ENCODE measurements at places on chromosomes 2 and 18.
A peak's percentile ranks its signal among the peaks of the same experiment; 100 is the strongest.

- DNase-seq = peak; percentile 47
These were observed 43.8 kb upstream of the SCN9A start for GRCh38 chr2:166419616-166419934.

DNA sequence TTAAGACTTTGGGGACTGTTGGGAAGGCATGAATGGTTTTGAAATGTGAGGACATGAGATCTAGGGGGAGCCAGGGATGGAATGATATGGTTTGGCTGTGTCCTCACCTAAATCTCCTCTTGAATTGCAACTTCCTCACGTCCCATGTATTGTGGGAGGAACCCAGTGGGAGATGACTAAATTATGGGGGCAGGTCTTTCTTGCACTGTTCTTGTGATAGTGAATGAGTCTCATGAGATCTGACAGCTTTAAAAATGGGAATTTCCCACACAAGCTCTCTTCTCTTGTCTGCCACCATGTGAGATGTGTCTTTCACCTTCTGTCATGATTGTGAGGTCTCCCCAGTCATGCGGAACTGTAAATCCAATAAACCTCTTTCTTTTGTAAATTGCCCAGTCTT is 11.5 kb upstream of the MBP start:
- no peak for DNase-seq

DNA sequence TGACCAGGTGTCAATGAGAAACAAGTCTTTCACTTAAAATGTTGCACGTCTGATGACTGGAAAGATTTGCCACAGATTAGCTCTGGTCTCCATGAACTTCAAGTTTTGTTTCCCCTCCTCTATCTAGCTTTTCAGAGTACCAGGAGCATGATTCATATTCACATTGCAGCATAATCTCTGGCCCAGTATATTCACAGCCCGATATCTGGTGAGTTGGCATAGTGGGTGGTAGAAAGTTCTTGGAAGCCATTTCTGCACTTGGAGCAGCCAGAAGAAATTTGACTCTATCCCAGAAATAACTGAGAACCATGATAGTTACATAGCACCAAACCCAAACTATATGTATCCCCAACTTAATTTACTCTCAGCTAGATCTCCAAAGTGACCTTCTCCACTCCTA is 503.9 kb downstream of the PID1 start:
- peak; percentile 92 for DNase-seq

DNA sequence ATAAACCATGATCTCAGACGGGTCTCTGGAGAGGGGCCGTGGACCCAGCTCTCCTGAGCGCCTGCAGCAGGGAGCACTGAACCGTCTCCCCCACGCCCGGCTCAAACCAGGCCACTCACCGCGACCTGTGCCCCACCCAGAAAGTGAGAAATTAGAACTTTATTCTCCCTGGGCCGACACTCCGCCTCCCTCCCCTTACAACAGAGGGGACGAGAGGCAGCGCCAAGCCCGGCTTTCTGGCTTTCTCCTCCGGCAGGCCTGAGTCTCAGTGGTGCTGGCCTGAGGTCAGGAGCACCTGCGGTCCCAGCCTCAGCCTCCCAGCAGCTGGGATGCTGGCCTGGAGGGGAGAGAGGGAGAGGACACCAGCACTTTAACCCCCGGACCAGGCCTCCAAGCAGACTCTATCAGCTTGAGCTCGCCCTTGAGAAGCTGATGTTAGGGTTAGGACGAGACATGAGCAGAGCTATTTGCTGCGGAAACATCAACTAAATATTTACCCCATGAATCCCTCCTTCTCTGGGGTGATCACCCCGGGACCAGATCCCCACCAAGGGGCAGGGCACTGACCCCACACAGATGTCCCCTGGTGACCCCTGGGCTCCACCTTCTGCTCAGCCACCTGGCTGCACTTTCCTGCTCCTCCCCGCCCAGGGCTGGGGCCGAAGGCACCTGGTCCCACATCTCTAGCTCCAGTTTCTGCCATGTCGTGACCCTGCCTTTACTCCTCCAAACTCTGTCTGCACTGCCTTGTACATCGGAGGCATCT is 856.3 kb upstream of the SALL3 start:
- DNase-seq = no peak

GRCh38 chr2:217562871-217563480 is 439.8 kb downstream of the TNS1 start:
- no peak for DNase-seq

- no peak for DNase-seq
These were observed 181.9 kb downstream of the TGIF1 start for GRCh38 chr18:3631887-3632286.

DNA sequence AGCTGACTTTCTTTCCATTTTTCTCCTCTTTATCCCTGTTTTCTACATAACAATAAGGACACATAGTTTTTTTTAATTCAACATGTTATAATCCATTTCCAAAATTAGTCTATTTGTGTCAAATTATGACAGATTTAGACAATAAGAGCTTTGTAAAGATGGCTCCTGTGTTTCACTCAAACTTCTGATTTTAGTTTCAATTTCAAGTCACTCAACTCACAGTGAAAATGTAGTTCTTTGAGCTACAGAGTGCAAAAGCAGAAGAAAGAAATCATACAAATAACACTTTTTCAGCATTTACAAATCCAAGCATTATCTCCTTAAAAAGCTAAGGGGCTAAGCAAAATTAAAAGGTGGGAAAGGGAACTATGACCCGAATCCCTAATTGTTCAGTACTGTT is 340.7 kb upstream of the TRIB2 start:
- DNase-seq = no peak

DNA sequence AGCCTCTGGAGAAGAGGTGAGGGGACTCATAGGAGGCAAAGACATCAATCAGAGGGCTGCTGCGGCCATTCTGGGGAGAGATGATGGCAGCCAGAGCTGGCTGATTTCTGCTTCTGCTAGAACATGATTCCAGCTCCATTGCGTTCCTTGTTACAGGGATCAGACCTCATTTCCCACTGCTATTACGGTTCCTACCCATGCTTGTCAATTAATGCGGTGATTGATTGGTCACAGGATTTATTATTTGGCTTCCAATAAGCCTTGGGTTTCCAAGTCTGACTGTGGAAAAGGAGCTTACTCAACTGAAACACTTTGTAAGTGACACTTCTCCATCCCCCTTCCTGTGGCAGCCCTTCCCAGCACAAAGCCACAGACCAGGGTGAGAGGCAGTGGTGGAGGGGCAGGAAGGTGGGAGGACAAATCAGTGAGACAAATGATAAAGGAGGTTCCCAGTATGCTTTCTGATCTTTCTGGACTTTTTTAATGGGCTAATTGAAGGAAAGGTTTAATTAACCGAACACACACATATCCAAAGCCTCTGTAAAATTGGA is 26.8 kb upstream of the CTLA4 start:
- no peak for DNase-seq

DNA sequence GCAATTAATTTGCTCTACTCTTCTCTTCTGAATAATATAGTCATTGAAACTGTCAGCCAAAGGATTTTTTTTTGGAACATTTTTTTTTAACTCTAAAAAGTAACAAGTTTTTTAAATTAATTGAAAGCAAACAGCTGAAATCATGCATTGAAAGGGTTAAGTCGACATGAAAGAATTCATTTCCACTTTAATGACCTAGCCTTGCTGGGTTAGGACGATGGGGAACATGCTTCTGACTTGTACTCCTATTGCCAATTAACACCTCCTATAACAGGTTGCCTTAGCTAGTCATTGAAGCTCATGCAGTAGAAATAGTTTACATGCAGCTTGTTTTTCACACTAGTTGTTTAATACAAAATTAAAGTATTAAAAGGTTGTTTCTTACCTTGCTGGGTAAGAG is 47.8 kb downstream of the PSMD14 start:
- DNase-seq = no peak

GRCh38 chr2:242031481-242032019 is 162.0 kb downstream of the RTP5 start:
- peak; percentile 98 for DNase-seq

- no peak for DNase-seq
These were observed 3.6 kb upstream of the TMEM150A start for GRCh38 chr2:85606116-85606455.

GRCh38 chr2:1366546-1367134 is 46.6 kb upstream of the TPO start:
- no peak for DNase-seq

DNA sequence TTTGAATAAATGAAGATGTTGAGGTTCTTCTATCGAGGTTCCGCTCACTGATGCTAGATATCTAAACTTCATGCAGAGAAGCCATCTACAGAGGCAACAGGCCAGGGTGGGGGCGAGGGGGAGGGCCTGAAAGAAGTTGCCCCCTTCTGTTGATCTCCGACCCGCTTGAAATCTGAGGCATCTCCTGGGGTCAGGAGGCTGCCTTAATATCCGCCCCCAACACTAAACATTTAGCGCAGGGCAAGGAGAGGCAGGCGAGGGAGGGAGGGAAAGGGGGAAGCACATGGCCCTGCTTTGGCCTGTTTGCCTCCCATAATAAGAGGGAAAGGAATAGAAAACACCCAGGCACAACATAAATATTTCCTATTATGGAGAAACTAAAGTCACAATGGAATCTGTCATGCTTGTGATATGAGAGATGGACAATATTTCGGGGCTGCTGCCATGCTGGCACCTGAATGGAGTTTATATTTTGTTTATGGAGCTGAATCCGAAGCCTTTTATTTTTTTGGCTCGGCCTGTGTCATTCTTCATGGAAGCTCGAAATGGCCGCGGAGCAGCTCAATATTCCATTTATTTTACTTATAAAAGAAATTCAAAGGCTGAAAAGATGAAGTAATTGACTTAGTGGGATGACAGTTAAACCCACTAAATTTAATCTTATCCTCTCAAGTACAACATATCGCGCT is 221.1 kb downstream of the INSIG2 start:
- DNase-seq = no peak

Data from amniotic epithelial cell (primary cell).